KBM-7 (cell line): ENCODE measurements at places on chromosomes 4 and X.

DNA sequence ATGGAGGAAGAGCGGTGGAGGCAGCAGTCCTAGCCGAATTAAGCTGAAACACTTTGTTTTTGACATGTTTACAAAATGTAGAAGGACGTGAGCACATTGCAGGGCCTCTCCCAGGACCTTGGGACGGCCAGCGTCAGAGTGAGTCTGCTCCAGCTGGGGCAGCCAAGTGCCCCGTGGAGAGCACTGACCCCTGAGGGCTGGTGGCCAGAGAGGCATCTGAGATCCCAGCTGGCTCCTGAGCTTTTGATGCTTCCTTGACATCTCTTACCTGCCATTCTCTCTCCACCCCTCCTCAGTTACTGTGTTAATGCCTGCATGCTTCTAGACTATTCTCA is 24.7 kb downstream of the NAT8L start:
- DNase-seq, result no peak

- DNase-seq, result peak; percentile 65
Measured at GRCh38 chr4:48194971-48195370, 60.9 kb upstream of the TXK start.

- DNase-seq, result no peak
Measured at GRCh38 chrX:70485466-70485865, 40.8 kb downstream of the DLG3 start.

GRCh38 chrX:31932769-31933168 is 860.9 kb upstream of the FTHL17 start:
- no peak for DNase-seq

- DNase-seq, result no peak
Measured at GRCh38 chr4:25654971-25655963, at the start of gene SLC34A2. Gene SLC34A2, plus strand, starts transcription at chr4:25655851. Its CDS starts 6,650 bp downstream, at chr4:25662501.
